ENCODE measurements at places on chromosomes 2 and 18.

- no peak for DNase-seq
Measured at GRCh38 chr18:76361219-76361618, 133.8 kb downstream of the ZNF516 start.

- no peak for DNase-seq
Measured at GRCh38 chr18:41128545-41128944, 826.5 kb upstream of the PIK3C3 start.

- no peak for DNase-seq
Measured at GRCh38 chr2:197242719-197243118, 67.9 kb downstream of the ANKRD44 start.

DNA sequence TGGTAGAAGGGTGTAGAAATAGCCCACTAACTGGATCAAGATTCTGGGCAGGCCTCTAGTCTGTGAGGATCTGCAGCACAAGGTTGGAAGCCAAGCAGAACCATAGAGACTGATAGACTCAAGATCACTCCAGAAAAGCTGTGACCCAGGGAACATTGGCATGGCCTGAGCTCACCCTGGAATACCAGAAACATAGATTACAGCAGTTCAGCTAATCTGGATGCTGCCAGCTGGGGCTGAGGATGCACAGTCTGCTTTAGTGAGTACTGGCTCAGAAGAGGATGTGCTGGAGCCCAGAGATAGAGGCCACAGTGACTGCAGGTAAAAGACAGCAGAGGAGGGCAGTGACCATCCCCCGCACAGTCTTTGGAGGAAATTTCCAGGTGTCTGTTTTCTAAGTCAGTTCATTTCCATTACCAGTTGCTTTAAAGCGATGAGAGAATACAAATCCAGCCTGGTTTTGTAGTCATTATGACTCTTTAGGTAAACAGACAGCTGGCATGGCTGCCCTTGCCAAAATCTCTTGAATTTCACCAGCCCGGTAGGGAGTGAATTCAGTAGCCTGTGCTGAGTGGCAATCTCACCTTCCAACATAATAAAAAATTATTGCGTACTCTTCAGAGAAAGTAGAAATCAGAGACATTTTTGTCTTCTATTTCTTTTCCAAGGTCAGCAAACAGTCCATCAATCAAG, 119.2 kb downstream of the ANTXR1 start:
- DNase-seq, result no peak

DNA sequence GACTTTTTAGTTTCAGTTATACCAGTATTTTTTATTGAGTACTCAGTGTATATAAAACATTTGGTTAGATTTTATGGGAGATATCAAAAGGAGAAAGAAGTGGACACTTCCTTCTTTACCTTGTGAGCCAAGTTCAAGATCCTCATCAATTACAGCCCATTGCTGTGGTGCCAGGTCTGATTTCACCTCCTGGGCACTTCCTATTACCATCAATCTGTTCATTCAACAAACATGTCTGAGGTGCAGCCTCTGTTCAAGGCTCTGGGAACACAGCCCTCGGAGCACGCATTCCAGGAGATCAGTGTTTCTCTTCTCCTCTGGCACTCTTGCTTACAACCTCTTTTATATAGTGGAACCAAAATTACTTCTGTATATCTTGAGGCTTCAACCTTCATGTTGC, 171.4 kb upstream of the ALPP start:
- no peak for DNase-seq

GRCh38 chr18:50194631-50195532, at the start of gene MYO5B:
Gene MYO5B, minus strand, starts transcription at chr18:50195147. Its CDS starts 354 bp downstream, at chr18:50194793.
- no peak for DNase-seq

GRCh38 chr2:210158236-210158635, 13.0 kb downstream of the KANSL1L start:
- no peak for DNase-seq

DNA sequence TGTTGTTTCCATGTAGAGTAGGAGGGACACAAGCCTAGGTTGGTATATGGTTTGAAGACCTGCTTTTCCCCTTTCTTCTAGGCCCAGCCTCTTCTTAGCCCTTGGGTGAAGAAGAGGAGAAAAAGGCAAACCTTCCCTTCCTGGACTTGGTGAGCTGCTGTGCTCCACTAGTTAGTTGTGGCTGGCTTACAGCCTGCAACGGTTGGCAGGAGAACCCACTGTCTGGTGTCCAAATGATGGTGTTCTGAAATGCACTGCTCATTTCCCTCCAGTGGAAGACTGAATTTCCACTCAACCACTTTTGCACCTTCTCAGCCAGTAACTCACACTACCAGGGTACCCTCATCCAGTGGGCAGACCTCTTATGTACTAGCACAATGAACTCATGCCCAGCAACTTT, 824.1 kb downstream of the NRXN1 start:
- DNase-seq, result no peak

DNA sequence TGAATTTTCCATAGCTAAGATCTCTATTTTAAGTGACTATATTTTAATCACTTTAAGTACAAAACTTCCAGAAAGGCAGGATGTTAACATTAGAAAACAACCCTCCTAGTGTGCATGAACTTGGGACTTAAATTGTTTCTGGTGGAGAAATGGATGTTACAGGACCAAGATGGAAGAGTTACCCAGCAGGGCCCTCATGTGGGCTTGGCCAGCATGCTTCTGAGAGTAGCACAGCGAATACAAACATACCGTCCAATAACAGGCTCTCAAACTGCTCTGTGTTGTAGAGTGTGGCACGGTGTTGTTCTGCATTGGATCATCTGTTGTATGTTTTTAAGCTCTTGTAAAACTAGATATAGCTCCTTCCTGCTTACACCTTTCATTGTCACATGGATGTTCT, 346.1 kb upstream of the SMIM21 start:
- no peak for DNase-seq

- DNase-seq, result no peak
Measured at GRCh38 chr2:158797963-158798700, 3.0 kb downstream of the DAPL1 start.

DNA sequence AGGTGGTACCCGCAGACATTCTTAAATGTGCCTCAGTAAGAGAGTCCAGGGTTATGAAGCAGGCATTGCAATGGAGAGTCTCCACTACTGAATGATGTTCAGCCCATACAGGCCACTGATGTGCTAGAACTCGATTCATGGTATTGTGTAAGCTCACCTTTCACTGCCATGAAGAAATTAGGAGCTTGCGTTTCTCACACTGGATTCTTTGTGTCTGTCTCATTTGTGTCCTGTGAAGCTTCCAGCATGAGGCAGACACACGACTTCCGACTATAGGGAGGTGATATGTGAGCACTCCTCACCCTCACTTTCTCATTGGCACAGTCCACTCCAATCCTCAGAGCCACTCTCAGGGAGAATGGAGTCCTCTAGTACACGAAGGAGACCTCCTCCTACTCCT, 677.4 kb upstream of the RAB6C start:
- no peak for DNase-seq

- no peak for DNase-seq
Measured at GRCh38 chr2:9215680-9216079, 9.1 kb downstream of the ASAP2 start.

- DNase-seq, result no peak
Measured at GRCh38 chr2:160583813-160584537, 90.4 kb upstream of the RBMS1 start.

GRCh38 chr2:95346738-95347671, 49.9 kb downstream of the KCNIP3 start:
- DNase-seq, result no peak

GRCh38 chr2:152099367-152100050, 665 bp upstream of the CACNB4 start:
- DNase-seq, result no peak

DNA sequence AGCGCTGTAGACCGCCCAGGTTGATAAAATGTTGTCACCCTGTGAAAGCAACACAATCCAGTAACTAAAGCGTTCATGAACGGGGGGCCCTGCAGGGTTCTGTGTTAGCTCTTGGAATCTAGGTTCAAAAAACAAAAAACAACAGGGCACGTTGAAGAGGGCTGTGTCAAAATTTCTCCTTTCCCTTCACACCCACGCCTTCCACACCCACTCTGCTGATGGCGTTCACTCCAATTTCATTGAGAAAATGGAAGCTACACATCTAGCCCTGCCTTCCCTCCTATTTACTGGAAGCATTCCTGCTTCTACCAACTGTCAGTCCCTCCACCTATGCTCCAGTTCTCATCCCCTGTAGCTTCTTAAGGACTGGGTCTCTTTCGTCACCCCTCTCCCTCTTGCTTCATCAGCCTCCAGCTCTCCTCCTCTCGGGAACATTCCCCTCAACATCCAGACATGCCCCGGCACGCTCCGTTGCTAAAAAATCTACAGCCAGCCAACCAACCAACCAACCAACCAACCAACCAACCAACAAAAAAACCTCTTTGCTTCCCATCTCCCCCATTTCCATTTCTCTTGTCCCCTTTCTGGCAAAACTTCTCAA, 98.4 kb upstream of the SP3 start:
- DNase-seq, result no peak

DNA sequence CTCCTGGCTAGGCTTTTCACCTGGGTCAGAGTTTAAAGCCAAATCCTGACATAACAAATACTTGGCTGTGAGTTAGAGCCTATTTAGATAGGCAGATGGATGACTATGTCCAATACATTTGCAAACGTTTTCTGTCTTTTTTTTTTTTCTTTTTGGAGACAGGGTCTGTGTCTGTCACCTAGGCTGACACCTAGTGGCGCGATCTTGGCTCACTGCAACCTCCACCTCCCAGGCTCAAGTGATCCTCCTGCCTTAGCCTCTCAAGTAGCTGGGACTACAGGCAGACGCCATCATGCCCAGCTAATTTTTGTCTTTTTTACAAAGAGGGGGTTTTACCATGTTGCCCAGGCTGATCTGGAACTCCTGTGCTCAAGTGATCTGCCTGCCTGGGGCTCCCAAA, 124.8 kb downstream of the DYM start:
- DNase-seq, result no peak

DNA sequence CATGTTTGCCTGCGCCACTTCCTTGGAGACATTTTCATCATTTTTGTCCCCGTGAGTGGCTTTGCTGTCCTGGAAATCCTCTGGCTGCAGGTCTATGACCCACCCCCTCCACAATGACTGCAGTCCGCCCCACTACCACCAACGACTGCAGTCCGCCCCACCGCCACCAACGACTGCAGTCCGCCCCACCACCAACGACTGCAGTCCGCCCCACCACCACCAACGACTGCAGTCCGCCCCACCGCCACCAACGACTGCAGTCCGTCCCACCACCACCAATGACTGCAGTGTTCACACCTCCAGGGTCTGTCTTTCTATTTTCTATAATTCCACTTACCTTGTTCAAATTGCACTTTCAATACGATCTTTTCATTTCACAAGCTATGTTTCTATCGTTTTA, 820.7 kb upstream of the SALL3 start:
- DNase-seq, result no peak

DNA sequence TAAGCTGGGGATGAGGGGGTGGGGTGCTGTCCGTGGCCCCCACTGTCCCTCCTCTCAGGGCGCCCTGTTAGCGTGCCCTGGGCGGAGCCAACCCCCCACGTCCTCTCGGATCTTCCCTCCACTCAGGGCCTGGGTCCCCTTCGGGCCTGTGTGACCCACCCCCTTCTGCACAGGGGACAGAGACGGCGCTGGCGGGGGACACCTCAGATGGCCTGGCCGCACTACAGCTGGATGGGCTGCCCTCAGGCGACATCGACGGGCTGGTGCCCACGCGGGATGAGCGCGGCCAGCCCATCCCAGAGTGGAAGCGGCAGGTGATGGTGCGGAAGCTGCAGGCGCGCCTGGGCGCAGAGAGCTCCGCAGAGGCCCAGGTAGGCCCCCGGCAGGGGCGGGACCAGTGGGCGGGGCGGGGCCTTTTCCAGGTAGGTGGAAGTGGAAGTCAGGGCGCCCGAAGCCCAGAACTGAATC, 9.9 kb upstream of the KLHL30 start:
- DNase-seq, result no peak

DNA sequence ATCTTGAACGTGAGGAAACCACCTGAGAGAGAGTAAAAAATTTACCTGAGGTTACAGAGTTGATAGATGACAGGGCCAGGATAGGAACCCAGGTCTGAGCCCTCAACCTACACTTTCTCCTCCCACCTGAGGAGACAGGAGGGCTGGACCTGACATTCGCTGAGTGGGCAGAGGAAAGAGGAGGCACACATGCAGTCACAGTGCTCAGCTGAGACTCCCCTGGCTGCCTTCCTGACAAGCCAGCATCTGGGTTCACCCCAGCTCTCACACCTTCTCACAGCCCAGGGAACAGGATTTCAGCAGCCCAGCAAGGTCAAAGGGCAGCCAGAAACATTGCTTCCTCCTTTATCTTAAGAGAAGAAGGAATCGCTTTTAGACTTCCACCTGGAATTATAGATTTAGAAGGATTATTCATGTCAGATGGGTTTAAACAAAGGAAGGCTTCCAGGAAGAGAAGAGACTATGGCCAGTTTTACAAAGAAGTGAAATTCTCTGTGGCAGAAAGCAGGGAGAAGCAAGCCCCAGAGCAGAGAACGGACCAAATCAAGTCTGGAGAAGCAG, 18.1 kb upstream of the PKDCC start:
- DNase-seq, result no peak

DNA sequence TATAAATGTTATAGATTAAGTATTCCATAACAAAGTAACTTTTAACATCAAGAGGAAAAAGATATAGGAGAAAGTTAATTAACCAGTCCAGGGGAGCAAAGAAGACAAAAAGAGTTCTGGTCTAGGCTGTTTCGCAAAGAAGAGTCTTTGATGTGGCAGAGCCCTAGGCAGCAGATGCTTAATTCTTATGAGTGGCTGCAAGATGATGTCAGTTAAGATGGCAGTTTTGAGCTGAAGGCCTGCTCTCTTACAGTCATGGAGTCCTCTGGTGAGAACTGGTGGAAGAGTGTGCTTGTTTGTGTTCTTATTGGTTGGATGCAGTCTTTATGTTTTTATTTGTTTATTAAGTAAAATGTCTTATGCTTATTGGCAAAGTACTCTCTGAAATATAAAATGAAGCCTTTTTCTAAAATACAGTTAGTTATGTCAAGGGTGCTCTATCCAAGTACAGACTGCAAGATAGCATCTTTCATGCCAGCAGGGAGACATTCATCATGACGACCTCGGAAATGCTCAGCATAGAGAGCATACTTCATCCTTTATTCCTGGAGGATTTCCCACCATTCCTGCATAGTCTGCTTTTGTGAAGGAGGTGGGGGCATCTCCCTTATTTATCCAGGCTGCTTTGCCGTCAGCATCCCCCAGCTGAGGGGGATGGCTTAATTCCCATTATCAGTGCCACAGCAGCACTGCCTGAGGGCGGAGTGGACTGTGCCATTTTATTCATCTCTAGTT, 38.9 kb upstream of the SERPINE2 start:
- no peak for DNase-seq

GRCh38 chr2:45323344-45323743, 287.7 kb downstream of the SRBD1 start:
- no peak for DNase-seq

DNA sequence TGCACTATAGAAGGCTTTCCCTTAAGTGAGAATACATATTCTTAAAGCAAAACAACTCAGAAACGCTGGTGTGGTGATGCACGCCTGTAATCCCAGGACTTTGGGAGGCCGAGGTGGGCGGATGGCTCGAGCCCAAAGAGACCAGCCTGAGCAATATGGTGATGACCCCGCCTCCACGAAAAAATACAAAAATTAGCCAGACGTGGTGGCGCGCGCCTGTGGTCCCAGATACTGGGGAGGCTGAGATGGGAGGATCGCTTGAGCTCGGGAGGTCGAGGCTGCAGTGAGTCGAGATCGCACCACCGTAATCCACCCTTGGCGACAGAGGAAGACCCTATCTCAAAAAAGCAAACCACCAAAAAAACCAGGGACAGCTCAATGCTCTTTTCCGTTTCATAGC, 750 bp upstream of the CCDC150 start:
- DNase-seq, result no peak

GRCh38 chr2:70994009-70994698, 519 bp downstream of the TEX261 start:
- peak; percentile 56 for DNase-seq
